ENCODE measurements at places on chromosomes 12 and 14. TPM values are rescaled to one million over a fixed set of nuclear protein-coding genes. Genes with fewer than 3 reads are reported as not detected.

KRT78 gene
- not detected for total RNA-seq

OAS3 gene
- total RNA-seq = 8.5 TPM

LARP4 gene
- total RNA-seq = 48.3 TPM

TUNAR gene
- total RNA-seq = not detected

ULK1 gene
- 9.5 TPM for total RNA-seq

KRT79 gene
- not detected for total RNA-seq

ITGB7 gene
- under 0.01 TPM for total RNA-seq

PZP gene
- 0.98 TPM for total RNA-seq

LRFN5 gene
- 0.10 TPM for total RNA-seq

TAS2R42 gene
- not detected for total RNA-seq

FICD gene
- total RNA-seq = 5.9 TPM

TTC9 gene
- total RNA-seq = 1.3 TPM

CLEC4A gene
- total RNA-seq = not detected

SLC10A1 gene
- total RNA-seq = not detected

CMA1 gene
- not detected for total RNA-seq

INHBC gene
- not detected for total RNA-seq

CD69 gene
- 1.8 TPM for total RNA-seq

SYNDIG1L gene
- not detected for total RNA-seq

CABP1 gene
- total RNA-seq = not detected

NKX2-1 gene
- not detected for total RNA-seq

PLCZ1 gene
- total RNA-seq = not detected

TAS2R31 gene
- total RNA-seq = 7.2 TPM

VRTN gene
- not detected for total RNA-seq

PCK2 gene
- total RNA-seq = 8.5 TPM

KRT6A gene
- total RNA-seq = not detected

ZNF385A gene
- total RNA-seq = 0.67 TPM

TAS2R46 gene
- 2.9 TPM for total RNA-seq

EAPP gene
- total RNA-seq = 36.3 TPM

CACNA1C gene
- total RNA-seq = 0.98 TPM

MDM2 gene
- 285 TPM for total RNA-seq

PLEK2 gene
- total RNA-seq = 2.9 TPM

CCDC38 gene
- 0.10 TPM for total RNA-seq

ALKBH2 gene
- total RNA-seq = 9.7 TPM

TCL1B gene
- not detected for total RNA-seq

KIF5A gene
- total RNA-seq = not detected

CSRP2 gene
- total RNA-seq = 6.5 TPM

SLC7A7 gene
- 6.9 TPM for total RNA-seq

P2RX2 gene
- not detected for total RNA-seq

SYT10 gene
- not detected for total RNA-seq

TMPO gene
- 110 TPM for total RNA-seq

PTPN6 gene
- 1.2 TPM for total RNA-seq

BICDL1 gene
- not detected for total RNA-seq

SDSL gene
- 2.0 TPM for total RNA-seq

KRT6C gene
- total RNA-seq = not detected

LBHD2 gene
- not detected for total RNA-seq

FSCB gene
- not detected for total RNA-seq

SLC16A7 gene
- total RNA-seq = 12.4 TPM

MDGA2 gene
- not detected for total RNA-seq

LRP10 gene
- 116 TPM for total RNA-seq

IL22 gene
- total RNA-seq = not detected

HNF1A gene
- total RNA-seq = not detected

All from vein endothelial cell (primary cell).